ENCODE measurements at places on chromosomes 2 and 18.

- no peak for DNase-seq
Observed at GRCh38 chr18:76688724-76689472, 133.5 kb upstream of the ZNF236 start.

DNA sequence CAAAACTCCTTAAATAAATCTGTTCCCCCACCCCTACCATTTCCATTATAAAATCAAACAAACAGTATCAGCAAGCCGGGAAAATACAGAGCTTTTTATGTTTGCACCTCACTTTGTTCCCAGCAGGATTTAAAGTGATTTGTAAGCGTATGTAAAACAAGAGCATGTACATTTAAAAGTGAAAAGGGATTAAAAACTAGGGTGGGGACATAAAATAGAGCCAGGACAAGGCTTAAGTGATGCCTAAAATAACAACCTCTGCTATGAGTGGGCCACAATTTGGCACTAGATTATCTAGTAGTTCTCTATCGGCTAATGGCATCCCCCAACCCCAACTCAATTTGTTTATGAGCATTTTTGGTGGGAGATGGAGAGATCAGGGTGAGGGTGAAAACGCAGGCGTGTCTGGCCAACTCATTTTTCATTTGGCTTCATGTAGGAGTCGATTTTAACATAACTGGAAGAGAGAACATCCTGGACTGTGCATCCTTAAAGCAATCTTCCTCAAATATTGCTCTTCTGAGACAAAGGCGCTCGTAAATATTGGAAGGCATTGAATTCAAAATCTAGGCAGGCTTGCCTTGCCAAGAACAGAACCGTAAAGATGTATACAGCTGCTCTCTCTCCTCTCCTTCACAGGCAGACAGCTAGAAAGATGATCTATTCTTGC is 34.5 kb upstream of the TSPYL6 start:
- no peak for DNase-seq

GRCh38 chr18:44602380-44602779 is 78.3 kb upstream of the SETBP1 start:
- no peak for DNase-seq

DNA sequence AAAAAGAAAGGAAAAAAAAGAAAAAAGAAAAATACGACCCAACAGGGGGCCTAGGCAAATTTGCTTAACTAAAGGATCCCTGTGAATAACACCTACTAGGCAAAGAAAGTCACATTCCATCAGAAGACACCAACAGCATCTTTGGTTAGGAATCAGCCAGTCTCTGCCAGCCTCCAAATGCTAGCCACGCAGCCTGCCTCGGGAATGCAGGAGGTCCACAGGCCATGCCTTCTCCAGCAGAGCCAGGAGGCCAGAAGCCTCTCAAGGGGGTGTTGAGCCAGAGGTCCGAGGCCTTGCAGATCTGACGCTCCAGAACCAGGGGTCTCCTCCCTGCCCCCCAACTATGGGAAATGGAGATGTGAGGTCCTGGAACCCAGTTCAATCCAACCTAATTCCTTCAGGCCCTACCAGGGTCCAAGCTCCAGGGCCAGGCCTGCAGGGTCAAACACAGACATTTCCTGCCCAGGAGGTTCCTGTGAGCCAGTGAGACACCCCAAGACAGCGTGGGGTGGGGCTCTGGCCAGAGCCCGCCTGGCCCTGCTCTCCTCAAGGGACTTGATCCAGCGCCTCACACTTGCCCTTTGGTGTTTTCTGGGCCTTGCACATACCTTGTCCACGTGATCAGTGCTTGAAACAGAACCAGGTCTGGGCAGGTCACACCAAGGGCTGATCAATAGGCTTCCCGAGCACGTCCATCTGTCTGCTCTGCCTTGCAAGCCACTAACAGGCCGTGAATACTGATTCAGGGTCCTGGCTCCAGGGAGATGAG is 289.6 kb upstream of the ID2 start:
- no peak for DNase-seq

DNA sequence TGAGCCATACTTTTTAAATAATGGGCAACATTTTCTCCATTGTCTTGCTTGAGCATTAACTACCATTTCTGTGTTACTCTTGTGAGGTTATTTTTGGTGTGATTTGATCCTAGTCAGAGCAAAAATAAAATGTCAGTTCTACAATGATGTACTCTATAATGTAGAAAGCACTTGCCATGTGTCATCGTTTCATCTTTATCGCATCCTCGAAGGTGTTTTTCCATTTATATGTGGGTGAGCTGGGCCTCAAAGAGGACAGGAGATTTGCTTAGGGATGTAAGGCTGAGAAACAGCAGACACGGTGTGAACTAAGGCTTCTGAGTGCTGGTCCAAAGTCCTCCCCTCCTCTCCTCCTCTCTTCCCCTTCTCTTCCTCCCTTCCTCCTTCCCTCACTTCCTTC is 199.8 kb downstream of the FAM210A start:
- no peak for DNase-seq

- DNase-seq = no peak
Observed at GRCh38 chr2:120886534-120887319, 151.1 kb downstream of the GLI2 start.

DNA sequence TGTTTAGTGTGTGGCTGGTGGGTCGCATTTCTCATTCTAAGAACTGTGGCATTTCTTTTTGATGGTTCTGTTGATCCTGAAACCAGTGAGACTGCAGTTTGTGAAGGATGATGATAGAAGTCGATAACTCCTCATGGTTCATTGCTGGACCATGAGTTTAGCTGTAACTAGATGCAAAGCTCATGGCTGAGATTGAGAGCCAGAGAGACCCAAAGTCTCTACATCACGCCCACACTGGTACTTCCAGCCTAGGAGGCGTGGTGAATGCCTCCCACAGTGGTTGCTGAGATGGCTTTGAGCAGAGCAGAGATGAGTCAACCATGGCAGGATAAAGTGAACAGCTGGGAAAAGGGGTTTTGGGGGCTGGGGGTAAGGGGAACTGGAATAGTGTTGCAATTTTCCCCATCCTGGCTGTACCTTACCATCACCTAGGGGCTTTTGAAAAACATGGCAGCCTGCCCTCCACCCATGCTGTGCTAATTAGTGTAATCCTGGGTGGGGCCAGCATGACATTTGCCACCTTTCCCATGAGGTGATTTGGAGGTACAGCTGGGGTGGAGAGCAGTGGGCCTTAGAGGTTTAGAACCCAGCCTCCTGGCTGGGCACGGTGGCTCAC is 24.1 kb downstream of the INPP4A start:
- peak; percentile 77 for DNase-seq

- DNase-seq = no peak
Observed at GRCh38 chr2:20027705-20028434, 15.4 kb upstream of the MATN3 start.

GRCh38 chr18:7576685-7577084 is 9.6 kb downstream of the PTPRM start:
- DNase-seq = no peak

- no peak for DNase-seq
Observed at GRCh38 chr2:123245156-123245555, 779.9 kb upstream of the CNTNAP5 start.

DNA sequence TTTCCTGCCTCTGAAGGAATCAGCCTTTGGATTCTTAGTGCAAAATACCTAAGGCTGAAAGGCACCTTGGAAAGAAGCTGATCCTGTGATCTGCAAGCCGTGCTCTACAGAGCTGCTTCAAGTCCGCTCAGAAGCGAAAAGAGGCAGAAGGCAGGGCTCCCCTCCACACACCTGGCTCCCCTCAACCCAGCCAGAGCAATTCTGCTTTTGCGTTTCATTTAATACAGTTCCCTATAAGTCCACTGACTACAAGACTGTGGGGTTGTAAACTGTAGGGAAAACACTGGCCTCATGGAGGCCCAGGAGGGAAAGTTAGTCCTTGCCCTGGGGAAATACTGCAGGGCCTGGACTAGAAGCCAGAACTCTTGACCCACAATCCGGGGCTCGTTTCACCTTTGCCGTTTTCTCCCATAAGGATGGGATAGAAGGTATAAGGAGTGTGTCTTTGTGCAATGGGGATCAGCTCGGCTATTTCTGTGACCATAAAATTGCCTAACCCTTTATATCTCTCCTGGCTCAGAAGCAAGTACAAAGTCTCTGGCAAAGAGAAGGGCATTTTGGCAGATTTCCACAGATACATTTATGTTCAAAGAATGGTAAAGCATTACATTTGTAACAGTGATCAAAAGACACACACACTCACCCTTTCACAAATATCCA is 95.8 kb upstream of the TEX51 start:
- DNase-seq = no peak

DNA sequence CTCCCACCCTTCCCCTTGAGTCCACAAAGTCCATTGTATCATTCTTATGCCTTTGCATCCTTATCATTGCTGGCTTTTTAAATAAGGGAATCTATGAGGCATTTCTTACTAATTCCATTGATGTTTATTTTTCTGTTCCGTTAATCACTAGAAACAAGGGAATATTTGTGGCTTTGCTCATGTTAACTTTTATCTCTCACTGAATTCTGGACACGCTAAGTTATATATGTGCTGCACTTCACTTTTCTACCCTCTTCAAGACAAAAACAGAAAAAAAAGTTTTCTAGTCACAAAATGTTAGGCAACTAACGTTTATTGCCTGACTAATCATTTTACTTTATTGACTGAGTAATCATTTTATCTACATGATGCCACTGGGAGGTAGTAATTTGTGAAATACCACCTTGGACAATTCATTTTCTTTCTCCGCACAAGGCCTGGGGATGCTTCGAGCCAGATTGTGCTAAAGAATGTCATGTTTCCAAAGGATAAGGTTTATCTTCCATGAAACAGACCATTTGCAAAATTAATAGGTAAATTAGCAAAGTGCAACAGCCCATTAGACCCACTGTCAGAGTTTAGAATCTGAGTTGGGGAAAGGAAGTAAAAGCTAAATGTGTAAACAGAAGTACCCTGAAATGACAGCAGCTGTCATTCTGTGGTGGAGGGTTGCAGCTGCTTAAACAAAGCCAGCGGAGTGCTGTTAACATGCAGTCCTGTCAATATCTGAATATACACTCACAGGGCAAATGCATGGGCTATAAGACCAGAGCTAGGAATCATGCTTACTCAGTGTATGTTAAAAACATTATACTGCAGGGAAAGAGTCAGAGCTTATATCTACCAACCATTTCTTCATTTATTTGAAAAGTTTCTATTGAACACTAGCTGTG is 658.7 kb downstream of the CNTNAP5 start:
- DNase-seq = no peak

DNA sequence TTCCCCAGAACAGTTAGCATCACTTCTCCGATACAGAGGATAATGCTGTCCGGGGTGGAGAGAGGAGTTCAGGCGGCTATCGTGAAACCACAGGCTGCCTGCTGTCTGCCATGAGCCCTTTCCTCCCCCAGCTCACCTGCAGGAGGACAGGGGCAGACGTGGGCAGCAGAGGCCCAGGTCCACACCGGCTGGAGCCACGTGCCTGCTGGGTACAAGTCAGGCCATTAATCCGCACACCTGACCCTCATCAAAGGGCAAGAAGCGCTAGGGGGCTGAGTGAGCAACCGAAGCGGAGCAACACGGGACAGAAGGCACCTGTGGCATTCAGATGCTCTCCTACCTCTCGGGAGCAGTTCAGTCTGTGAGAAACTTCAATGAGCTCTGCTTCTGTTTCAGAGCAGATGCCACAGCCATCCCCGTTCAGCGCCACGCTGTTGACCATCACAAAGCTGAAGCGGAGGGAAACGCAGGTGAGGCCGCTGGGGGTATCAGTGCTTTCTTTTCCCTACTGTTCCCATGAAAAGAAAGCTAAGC is 21.5 kb downstream of the MPPE1 start:
- DNase-seq = no peak

DNA sequence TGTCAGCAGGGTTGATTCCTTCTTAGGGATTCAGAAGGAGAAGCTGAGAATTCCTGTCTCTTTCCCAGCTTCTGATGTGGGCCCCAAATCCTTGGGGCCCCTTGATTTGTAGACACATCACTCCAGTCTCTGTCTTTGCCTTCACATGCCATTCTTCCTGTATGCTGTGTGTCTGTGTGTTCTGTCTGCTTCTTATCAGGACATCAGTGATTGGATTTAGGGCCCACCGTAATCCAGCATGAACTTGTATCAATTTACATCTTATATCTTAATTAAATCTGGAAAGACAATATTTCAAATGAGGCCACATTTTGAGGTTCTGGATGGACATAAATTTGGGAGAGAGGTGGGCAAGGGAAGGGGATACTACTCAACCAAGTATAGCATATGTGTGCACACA is 9.7 kb downstream of the NEUROD1 start:
- no peak for DNase-seq

DNA sequence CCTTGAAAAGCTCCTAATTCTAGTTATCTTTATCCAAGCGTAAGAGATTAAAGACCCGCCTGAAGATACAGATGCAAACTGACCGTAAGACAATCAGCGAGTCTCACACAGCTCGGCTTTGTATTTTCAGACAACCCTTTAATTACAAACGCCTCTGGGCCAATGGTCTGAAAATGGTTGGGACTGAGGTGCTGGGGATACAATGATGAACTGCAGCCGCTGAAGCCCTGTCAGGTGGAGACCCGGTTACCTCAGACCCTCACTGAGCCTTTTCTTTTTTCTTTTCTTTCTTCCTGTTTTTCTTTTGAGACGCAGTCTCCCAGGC is 715 bp upstream of the CFAP36 start:
- DNase-seq = no peak

DNA sequence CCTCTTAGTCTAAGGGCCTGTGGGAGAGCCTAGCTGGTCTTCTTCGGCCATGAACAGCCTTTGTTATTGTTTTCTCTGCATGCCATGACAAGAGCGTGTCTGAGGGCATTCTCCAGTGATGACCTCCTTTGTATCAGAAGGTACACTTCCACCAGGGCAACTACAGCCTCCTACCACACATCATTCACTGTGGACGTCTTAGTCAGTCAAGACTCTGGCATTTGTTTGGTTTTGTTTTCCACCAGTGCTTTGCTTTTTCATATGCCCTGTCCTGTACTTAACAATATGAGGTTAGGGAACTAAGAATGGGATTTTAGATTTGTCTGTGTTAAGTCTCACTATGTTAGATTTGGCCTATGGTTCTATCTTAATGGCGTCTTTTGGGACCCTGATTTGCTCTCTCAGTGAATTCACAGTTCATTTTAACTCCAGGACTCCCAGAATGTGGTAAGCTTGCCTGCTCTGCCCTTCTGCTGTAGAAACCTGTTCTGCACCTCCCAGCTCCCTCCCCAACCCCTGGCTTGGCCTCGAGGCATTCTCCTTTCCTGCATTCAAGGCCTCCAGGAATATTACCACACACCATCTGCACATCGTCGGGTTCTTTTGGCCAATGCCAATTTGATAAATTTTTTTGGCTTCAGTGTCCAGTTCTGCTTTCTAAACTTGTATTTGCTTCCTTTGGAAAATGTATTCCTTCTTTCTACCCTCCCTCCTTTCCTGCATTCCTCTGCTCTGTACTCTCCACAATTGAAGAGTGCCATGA is 42.8 kb upstream of the IL1R1 start:
- no peak for DNase-seq

GRCh38 chr2:129301431-129301913 is 678.0 kb upstream of the RAB6C start:
- no peak for DNase-seq

GRCh38 chr2:229297247-229297646 is 26.2 kb upstream of the PID1 start:
- DNase-seq = no peak

- DNase-seq = peak; percentile 22
Observed at GRCh38 chr2:767440-767839, 90.2 kb upstream of the TMEM18 start.
